Amniotic stem cell (primary cell): ENCODE measurements at places on chromosomes 11 and 22.

DNA sequence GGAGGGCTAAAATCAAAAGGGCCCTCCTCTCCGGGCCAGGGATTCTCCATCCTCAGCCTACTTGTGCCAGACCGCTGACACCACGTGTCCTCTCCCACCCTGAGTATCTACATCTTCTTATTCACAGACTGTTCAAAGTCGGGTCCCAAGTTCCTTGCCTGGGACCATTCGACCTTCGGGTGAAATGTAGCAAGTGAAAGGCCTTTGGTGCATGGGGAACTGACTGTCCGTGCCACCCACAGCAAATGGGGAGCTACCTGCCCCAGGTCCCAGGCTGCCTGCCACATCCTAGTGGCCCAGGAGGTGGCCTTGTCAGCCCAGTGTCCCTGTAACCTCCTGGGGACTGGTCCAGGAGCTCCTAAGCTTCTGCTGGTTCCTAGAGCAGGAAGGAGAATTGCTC is 67.3 kb downstream of the RTL6 start:
- DNase-seq, result no peak

DNA sequence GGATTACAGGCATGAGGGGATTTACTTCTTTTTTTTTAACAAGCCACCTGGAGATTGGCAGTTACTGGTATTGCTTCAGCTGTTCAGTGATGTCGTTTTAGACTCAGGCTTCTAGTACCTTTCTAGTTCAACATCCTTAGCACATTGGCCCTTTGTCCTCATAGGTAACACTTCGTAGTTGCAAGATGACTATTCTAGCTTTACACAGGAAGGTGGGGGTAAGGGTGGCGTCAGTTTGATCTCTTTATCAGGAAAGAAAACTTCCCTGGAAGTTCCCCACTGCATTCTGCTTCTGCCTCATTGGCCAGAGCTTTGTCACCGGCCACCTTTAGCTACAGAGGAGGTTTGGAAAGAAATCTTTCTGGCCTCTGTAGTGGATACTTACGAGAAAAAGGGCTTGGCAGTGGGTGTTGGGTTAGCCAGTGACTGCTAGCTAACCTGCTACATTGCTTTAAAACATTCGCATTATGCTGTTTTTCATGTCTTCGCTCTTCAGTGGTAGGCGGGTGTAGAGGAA is 40.7 kb downstream of the SFI1 start:
- DNase-seq, result no peak

- no peak for DNase-seq
Measured at GRCh38 chr11:28009996-28010395, 98.0 kb downstream of the KIF18A start.

DNA sequence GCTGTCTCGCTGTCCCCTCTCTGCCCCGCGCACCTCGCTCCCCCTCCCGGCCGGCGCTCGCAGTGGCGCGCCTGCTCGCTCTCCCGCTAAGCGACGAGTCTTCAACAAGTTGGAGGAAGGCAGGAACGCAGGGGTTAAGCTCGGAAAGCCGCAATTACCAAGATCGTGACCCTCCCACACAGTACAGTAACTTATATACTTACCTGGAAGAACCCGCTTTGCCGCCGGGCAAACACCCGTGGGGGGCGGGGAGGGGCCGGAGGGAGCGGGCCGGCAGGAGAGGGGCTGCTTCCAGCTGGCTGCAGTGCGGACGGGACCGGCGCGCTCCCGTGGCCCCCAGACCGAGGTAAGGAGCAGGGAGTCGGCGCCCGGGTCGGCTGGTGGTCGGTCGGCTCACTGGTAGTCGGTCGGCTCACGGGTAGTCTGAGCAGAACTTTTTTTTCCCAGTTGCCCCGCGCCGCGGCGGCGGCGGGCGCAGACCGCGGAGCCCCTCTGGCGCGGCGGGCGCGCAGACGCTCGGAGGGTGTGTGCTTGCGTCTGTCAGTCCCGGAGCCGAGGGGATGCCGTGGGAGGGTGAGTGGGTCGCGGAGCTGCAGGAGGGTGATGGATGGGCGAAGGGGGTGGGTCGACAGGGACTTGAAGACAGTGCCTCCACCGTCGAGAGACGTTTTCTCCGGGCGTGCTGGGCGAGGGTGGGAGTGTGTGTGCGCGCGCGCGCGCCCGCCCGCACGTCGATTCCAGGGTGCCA is 101.2 kb upstream of the HSD17B12 start:
- DNase-seq, result no peak

DNA sequence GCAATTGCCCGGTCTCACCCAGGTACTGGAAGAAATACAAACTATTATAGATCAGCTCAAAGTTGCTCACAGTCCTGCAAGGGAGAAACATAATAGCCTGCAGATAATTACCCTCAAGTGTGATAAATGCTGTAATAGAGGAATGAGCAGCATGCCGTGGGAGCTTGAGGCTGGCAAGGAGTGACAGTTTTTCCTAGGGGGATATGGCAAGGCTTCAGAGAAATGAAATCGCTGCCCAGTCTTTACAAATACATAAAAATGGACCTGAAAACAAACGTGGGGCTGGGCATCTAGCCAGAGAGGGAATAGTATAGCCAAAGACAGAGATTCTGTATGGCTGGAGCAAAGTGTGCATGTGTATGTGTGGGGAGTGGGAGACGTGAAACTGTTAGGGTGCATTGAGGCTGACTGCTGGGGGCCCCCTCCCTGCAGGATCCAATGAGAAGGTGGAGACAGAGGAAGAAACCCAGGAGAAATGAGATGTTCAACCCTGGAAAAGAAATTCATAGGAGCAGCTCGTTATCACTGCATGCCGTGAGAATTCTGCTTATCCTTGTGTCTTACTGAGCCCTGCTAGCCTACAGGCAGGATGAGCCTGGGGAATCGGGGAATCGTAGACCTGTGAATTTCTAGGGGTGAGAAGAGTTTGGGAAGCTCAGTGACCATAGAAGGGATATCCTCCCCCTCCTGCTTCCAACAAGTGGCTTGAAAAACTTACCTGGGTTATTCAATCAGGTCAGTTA is 167.0 kb downstream of the LDLRAD3 start:
- no peak for DNase-seq

DNA sequence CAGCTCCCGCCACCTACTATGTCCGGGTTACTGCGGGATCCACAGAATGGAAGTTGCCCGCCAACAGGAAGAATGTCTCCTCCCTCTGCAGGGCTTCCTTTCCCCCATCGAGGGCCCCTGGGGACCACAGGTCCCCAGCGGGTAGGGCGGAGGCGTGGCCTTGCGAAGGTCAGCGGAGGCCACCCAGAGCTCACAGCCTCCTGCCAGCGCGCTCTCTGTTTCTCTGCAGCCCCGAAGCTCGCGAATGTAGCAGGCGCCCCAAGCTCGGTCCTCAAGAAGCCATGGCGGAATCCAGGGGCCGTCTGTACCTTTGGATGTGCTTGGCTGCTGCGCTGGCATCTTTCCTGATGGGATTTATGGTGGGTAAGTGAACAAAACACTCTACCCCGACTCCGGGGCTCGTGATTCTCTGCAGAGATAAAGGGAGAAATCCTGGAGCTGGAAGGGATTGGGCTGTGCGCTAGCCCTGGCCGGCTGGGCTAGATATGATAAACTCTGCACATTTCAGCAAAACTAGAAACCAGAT is at the start of gene NAALAD2:
TSS of gene NAALAD2 (plus strand) at position 186 of the 526 bp plus-strand sequence. CDS start at position 282, 96 bp downstream.
- DNase-seq, result no peak
